ENCODE measurements at places on chromosomes 3 and 15. TPM values are rescaled to one million over a fixed set of nuclear protein-coding genes. Genes with fewer than 3 reads are reported as not detected.
A peak's percentile ranks its signal among the peaks of the same experiment; 100 is the strongest.

DNA sequence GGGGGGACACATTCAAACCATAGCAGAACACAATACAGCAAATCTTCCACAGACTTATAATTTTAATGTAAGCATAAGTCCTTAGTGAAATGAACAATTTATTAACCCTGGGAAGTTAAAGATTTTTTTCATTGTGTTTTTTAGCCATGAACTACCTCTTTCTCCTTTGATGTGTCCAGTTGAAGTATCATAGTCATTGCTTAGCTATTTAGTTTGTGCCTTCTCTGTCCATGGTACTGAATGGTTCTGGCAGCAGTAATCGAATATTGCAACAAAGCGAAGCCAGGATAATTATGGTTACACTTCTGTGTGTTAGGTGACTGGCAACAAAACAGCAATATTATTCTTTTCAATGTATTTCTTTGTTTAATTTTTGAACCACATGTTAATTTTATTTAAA is 403.0 kb upstream of the ONECUT1 start:
- peak; percentile 48 for DNase-seq

GRCh38 chr3:94423578-94423977 is 360.7 kb downstream of the NSUN3 start:
- DNase-seq: no peak

DNA sequence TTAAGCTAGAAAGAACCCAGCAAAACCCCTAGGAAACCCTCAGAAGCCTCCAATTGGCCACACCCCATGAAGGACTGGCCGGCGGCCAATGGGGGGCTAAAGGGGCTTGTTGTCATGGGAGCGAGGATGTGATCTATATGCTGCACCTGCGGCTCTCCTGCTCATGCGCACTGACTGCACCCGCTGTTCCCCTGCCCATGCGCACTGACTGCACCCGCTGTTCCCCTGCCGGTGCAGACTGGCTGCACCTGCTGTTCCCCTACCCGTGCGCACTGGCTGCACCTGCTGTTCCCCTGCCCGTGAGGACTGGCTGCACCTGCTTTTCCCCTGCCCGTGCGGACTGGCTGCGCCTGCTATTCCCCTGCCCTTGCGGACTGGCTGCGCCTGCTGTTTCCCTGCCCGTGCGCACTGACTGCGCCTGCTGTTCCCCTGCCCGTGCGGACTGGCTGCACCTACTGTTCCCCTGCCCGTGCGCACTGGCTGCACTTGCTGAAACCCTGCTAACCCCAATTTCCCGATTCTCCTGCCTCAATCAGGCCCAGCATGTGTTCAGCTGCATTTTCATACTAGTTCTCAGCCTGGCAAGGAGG is 16.8 kb upstream of the MCCC1 start:
- DNase-seq: peak; percentile 98

DNA sequence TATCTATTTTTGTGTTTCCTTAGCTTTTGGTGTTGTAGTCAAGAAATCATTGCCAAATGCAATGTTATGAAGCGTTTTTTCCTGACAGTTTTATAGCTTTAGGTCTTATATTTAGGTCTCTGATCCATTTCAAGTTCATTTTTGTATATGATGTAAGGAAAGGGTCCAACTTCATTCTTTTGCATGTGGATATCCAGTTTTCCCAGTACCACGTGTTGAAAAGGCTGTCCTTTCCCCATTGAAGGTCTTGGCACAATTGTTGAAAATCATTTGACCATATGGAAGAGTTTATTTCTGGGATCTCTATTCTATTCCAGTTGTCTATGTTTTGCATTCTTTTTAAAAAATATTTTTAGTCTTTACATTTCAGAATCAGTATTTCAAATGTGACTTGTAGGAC is 14.6 kb upstream of the SNRPN start:
- no peak for DNase-seq

DNA sequence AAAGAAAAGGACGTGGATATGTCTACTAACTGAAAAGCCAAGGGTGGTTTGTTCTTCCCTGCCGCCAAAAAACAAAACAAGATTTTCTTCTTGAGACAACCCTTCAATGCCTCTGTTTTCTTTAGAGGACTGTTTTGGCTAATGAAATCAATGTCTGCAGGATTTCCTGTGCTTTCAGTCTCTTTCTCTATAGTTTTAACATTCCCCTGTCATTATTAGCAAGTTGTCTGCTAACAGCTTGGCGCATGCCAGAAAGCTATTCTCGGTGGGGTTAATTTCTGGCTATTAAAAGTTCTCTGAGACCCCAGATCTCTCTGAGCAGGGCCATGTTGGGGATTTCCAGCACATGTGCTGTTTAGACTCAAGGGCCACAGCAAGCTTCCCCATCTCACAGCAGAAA is 56.7 kb downstream of the ITPR1 start:
- DNase-seq: no peak

GRCh38 chr3:13028010-13028821 is 45.0 kb downstream of the IQSEC1 start:
- DNase-seq: no peak

DNA sequence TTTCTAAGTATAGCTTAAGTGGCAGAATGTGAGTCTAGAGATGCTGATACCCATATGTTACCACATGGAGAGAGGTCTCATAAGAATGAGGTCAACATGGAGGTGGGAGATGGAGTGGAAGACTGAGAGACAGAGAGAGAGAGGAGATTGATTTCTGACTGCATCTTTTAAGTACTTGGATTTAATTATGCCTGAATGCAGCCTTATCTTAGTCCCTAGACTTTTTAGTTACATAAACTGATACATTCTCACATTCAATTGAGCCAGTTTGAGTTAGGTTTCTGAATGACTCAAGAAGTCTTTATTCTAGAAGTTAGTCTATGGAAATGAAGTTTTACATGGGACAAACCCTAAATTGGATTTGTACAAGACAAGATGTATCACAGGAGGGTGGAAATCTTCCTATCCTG is 58.5 kb upstream of the TNFSF10 start:
- DNase-seq: no peak

DNA sequence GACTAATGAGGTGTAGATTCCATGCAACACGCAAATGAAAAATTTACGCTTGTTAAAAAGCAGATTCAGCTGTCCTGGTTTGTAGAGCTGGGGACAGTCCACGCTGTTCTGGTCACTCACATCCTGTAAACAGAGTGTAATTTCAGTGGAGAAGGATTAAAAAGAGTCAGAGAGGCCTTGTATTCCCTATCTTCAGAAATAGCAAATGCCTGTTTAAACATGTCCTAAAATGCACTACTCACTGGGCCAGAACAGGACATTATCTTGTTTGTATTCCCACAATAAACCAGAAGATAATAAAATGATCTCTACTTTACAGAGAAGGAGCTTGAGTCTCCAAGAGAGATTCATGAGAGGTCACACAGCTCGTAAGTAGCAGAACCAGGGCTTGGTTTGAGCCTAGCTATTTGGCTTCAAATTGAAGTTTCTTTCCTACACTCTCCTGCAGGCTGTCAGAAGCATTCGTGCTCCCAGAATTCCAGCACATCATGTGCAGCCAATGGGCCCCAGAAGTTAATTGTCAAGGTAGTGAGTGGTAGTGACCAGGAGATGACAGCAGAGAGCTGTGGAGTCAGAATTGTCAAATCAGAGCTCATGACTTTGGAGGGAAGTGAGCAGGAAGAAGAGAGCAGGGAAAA is 242.5 kb downstream of the ATP8B4 start:
- DNase-seq: peak; percentile 86

DNA sequence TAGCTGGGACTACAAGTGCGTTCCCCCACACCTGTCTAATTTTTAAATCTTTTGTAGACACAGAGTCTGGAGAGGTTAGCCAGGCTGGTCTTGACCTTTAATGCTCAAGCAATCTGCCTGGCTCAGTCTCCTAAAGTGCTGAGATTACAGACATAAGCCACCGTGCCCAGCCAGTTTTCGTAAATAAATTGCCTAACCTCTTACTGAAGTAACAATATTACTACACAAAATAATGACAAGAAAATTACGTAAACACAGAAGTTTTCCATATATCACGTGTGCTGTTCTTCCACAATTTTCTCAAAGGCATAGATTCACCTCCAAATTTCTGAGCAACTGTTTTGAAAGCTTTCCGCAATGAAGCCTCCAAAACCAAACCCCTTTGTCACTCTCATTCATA is 58.1 kb upstream of the PROK2 start:
- no peak for DNase-seq

DNA sequence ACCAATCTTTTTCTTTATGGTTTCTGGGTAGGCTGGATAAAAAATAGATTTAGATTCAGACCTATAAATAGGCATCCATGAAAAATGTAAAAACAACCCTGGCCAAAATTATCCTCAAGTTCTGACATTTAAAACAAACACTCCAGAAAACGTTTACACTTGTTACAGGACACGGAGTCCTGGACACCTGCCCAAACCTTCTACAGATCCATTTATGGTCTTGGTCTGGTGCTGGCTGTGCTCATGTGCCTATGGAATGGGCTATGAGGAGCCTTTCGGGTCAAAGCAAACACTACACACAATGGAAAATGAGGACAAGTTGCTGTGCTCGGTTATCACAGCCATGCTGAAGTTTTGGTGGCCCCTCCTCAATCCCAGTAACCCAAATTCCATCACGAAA is 108.1 kb downstream of the PDZRN3 start:
- no peak for DNase-seq

DNA sequence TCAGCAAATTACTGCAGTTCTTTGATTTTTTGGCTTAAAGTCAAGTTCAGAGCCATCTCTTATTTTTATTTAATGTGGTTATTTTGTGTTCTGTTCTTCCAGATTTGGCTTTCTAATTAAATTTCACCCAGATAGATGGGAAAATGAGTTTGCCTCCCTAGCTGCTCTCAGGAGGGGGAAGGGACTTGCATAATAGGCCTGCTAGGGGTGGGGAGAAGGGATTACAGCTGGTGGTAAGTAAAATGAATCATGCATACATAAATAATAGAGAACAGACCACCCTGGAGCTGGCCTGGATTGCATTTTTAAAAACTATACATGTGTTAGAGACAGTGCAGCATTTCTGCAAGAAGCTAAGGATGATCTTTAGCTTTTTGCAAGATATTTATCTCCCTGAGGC is 3.9 kb upstream of the PXYLP1 start:
- no peak for DNase-seq

GRCh38 chr3:155218462-155218861 is 75.0 kb downstream of the STRIT1 start:
- DNase-seq: no peak

- DNase-seq: no peak
Observed at GRCh38 chr3:37492977-37493471, 318.6 kb upstream of the LRRFIP2 start.

DNA sequence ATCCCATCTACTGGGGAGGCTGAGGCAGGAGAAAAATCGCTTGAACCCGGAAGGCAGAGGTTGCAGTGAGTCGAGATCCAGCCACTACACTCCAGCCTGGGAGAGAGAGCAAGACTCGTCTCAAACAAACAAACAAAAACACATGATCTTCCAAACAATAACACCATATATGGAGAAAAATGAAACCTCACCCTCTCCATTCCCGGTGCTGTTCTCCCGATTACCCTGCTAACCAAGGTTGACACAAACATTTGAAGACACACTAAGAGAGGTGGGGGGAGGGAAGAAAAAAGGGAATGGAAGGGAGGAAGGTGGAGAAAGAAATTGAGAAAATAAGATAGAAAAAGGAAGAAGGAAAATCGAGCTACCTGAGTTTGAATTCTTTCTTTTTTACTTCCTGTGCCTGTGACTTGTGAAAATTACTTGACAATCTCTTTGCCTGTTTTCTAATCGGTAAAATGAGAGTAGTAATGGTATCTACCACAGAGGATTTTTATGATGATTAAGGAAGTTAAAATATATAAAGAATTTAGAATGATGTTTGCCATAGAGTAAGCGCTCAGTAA is 1.1 kb upstream of the PLSCR2 start:
- DNase-seq: peak; percentile 30

DNA sequence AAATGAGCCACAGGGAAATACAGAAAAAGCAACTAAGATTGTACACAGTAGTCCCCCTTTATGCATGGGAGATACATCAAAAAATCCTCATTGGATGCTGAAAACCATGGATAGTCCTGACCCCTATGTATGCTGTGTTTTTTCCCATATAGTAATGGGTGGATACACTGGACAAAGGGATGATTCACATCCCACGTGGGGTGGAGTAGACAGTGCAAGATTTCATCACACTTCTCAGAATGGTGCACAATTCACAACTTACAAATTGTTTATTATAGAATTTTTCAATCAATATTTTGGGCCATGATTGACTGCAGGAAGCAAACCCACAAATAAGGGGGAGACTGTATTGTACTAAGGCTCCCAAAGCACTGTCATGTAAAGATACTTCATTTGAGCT is 224.4 kb upstream of the STRIT1 start:
- DNase-seq: no peak

DNA sequence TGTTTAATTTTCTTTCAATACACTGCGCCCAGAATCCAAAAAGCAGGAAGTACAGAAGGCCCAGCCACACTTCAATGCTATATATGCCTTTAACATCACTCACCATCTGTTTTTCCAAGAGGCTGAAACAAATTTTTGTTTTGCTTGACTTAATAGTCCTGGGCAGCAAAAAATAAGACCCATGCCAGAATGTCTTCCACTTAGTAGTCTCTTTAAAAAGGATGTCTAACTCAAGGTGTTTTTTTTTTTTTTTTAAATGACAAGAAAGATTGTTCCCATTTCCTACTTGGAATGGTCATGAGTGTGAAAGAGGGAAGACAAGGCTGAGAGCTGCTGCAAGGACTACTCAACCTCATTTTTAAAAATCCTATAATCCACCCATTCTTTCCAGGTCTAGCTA is 590.3 kb upstream of the SGO1 start:
- DNase-seq: no peak

- peak; percentile 80 for DNase-seq
Observed at GRCh38 chr15:48331796-48332641, 790 bp downstream of the DUT start.

- DNase-seq: peak; percentile 91
Observed at GRCh38 chr3:134406331-134407238, 32.3 kb upstream of the AMOTL2 start.

- peak; percentile 83 for DNase-seq
Observed at GRCh38 chr3:50194903-50195500, 3.6 kb downstream of the GNAT1 start.

The NTRK3 gene
- total RNA-seq: 5.4 TPM

The IL17RE gene
- 4.3 TPM for total RNA-seq

The SLC2A2 gene
- not detected for total RNA-seq

The ROBO2 gene
- 4.3 TPM for total RNA-seq

The KBTBD13 gene
- not detected for total RNA-seq

All from GM23338 (cell line).